ENCODE measurements at places on chromosomes 3 and 15.
A peak's percentile ranks its signal among the peaks of the same experiment; 100 is the strongest.

DNA sequence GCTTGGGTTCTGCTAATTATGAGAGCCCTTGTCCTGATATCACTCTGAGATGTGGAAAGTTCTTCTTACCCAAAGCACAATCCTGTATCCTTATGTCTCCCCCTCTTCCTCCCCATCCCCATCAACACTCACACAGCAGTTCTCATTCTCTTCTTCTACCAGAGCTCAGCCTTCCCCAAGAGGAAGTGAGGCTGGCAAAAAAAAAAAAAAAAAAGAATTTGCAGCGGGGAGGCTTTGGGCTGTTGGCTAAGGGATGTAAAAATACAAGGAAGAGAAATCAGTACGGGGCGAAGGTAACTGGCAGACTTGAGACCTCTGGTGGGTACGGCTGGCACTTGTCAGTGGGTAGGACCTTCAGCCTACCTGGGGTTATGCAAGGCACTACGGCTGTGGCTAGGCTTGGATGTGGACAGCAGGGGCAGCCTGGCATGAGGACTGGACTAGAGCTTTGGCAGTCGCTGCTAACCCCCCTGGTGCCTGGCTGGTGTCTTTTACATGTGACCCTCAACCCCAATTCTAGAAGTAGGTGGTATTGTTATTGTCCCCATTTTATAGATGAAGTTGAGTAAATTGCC lies 5.4 kb downstream of the VIPR1 start:
- DNase-seq: peak; percentile 6

DNA sequence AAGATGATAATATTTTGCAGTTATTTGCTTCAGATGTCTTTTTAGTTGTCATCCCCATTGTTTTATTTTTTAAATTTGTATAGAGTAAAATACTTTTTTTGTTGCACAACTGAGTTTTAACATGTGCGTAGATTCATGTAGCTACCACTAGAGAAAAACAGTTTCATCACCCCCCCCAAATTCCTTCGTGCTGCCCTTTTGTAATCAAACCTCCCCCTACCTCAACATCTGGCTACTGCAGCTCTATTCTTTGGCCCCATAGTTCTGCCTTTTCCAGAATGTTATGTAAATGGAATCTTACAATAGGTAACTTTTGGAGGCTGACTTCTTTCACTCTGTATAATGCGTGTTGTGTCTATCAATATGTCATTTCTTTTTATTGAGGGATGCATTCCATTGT lies 232.0 kb upstream of the RASGRP1 start:
- DNase-seq: no peak

DNA sequence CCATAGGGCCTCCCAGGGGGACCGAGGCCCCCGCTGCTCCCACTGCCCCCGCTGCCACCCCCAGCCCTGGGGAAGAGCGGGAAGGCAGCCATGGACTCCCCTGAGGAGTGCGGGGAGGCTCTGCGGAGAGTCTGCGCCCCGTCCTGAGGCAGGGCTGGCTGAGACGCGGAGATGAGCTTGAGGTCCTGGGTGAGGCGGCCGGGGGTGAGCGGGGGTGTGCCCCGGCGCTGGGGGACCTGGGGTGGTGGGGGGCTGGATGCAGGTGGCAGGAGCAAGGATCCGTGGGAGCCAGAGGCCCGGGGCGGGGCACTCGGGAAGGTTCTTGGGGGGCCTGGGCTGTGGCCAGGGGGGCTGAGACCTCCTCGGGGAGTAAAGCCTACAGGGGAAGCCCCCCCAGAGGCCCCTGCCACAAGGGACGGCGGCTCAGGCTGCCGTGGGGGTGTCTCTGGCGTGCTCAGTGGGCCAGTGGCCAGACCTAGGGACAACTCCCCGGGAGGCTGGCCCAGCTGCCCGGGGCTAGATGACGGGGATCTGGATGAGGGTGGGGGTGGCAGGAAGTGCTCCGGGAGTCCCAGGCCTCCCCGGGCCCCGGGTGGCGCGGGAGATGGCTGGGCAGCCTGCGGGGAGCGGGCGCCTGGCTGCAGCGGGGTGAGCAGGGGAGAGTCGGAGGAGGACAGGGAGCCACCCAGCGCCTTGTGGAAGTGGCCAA lies 45.9 kb downstream of the HCN4 start:
- no peak for DNase-seq

- DNase-seq: no peak
Observed at GRCh38 chr3:47260605-47261004, 22.0 kb downstream of the KIF9 start.

DNA sequence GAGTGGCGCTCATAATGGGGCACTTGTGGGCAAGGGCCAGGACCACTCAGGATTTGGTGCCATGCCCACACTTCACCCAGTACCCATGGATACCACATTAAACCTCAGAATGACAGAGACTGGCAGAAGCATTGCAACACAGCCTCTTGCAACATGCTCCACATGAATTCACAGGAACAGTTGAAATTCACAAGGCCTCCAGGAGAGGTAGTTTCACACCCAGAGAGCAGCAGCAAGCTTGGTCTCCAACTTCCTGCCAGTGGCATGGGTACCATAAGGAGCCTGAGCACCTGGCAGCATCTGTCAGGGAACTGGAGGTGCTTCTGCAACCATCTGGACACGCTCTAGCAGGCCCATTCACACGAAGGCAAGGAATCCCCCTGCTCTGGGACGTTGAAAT lies 101.0 kb downstream of the OSBPL10 start:
- DNase-seq: no peak

- DNase-seq: no peak
Observed at GRCh38 chr15:98413933-98414546, 234.3 kb upstream of the IGF1R start.

DNA sequence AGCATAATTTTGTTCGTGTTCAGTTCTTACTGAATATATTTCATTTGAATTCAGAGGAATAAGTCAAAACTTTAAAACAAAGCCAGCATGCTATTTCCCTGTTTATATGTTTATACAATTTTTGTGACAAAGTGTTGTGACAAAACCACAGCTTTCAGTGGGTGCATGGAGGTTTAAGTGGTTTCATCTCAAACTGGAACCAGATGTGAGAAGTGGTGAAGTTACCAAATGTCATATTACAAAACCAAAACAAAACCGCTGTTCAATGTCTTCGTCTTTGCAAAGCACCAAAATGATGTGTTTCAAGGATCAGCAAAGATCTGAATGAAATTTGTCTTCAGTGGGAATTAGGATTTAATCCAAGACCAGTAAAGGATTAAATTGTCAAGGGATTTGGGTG lies 59.3 kb upstream of the OSTN start:
- DNase-seq: no peak

- DNase-seq: no peak
Observed at GRCh38 chr3:185629554-185630181, 43.6 kb downstream of the SENP2 start.

DNA sequence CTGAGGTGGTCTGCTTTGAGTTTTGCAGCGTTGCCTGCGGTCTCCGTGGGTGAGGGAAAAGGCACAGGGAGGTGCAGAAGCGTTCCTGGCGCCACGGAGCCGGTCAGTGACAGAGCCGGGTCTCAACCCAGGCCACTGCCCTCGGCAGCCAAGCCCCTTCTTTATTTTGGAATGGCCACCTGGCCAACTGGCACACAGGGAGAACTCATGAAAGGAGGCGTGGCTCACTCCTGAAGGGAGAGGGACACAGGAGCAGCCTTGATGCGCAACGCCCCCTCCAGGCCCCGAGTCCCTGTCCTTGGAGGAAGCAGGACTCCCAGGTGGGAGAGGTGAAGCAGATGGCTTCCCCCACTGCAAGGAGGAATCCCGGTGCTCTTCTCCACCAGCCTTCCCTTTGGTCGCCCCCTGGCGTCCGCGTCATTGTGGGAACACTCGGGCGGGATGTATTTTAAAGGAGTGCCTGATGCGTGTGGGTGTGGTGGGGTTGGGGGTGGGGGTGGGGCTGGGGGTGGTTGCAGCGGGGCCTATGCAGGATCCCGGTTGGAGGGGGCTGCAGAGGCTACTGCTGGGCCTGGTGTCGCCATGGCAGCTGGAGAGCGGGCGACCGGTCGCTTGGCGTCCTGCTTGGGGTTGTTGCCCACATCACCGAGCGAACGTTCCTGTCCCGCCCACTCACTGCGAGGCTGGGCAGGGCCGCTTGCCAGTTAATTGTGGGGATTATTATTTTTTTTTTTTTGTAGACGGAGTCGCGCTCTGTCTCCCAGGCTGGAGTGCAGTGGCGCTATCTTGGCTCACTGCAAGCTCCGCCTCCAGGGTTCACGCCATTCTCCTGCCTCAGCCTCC lies 32.6 kb downstream of the APBA2 start:
- DNase-seq: no peak

GRCh38 chr3:175704366-175705055 lies 845.4 kb downstream of the NAALADL2 start:
- no peak for DNase-seq

DNA sequence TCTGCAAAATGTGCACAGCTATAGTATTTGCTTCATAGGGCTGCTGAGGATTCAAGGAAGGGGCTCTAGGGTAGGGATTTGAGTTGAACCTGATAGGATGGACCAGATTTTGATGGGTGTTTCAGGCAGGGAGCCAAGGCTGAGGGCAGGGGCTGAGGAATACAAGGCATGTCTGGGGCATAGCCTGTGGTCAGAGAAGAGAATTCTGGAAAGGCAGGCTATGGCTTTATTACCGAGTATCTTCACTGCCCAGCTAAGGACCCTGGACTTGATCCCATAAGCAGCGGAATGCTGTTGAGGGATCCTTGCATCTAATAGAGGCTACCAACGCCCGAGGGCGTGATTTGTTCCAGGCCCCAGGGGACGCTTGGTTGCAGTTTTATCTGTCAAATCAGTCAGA lies 193.0 kb upstream of the TLE3 start:
- no peak for DNase-seq

GRCh38 chr15:66573348-66573718 lies 7.5 kb upstream of the LCTL start:
- DNase-seq: no peak

GRCh38 chr3:97692831-97693230 lies 71.7 kb upstream of the ARL6 start:
- no peak for DNase-seq

- DNase-seq: no peak
Observed at GRCh38 chr15:86355801-86356200, 276.1 kb downstream of the AGBL1 start.

DNA sequence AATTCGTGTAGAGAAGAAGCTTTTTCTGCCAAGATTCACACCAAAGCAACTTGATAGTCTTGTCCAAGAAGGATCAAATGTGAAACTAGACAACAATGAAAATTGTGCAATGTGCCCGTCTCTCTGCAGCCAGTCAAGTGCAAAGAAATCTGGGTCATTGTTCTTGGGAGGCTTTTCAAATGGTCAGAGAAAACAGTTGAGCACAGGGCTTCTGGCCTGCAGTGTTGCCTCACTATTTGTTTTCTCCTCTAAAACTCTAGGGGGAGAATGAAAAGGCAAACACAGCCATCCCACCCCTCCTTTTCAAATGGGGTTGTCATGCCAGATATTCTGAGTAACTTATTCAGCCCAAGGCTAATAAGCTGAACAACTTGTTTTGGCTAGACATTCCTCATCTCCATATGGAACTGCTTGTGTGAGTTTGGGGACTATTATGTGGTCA lies 417.6 kb upstream of the CDIN1 start:
- no peak for DNase-seq

Data from CD4-positive, alpha-beta T cell treated with Interleukin-15 for 1 hour (primary cell).